ENCODE measurements at places on chromosomes 6 and 20.

DNA sequence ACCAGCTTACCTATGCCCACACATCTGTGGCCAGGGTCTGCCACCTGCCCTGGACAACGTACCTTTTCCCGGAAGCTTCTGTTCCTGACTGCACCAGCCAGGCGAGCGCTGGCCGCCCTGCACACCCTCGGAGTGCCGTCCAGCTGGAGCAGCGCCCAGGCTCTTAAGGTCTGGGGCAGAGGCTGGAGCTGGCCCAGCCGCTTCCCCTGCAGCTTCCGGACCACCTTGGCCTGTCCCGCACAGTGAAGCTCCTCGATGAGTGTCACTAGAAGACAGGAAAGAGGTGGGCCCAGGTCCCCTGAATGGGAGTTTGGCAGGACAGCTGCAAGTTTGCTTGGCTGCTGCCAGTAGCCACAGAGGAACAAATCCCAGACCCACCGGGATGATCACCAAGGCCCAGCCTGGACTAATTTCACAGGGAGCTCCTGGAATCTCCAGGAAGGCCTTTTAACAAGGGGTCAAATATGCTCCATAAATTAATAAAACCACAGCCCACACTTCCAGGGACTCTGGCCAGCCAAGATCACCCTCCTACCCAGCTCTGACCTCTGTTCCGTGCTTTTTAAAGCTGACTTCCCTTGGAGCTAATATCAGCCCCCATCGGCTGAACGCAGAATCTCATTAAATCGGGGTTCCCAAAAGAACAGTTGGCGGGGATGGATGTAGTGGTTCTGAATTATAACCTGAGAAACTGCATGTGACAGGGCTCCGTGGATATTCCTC is 82.3 kb downstream of the PTPN1 start:
- DNase-seq, result no peak

GRCh38 chr6:163123098-163123497 is 291.4 kb upstream of the QKI start:
- DNase-seq, result no peak

DNA sequence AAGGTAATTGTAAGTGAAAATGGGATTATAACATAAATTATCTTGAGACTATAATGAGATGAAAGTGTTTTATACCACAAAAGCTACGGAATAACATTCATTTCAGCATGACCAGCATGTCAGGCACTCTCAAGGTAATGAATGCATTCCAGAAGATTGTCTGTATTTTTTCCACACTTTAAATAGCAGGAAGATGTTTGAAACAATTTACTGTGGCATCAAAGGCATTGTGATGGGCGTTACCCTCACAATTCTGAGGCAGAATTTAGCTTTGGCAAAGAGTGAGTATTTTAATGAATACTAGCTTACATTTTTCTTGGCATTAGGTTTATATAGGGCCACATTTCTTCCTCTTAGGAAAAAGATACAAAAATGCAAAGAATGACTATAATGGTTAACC is 627.2 kb downstream of the BCKDHB start:
- no peak for DNase-seq

GRCh38 chr6:112877134-112878100 is 530.3 kb downstream of the RFPL4B start:
- peak; percentile 77 for DNase-seq

DNA sequence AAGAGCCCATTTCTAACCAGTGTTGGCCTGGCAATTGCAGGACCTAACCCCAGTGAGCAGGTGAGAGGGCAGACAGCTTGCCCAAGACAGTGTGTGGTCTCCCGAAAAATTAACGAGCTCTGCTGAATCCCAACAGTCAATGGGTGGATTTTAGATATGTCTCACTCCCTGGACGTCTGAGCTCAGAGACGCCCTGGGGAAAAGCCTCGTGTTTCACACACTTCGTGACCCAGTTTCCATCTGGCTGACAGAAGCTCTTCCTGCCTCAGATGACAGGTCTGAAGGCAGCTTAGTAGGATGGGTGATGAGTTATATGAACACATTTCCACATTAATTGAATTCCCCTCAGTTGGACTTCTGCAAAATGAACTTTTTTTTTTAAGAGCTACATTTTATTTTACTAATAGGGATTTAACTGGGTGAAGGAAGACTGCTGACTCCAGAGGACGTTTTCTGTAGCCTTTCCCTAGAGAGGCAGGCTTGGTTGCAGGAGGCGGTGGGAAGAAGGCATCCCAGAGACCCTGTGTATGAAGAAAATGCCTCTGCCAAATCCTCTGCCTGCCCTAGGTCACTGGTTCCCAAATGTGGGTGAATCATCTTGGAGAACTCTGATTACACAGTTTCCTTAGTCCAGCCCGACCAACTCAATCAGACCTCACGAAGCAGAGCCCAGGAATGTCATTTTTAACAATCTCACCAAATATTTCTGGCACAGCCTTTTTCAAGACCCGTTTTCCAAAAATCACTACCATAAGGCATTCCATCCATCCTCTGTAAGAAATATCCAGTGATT is 71.7 kb upstream of the LY86 start:
- no peak for DNase-seq

DNA sequence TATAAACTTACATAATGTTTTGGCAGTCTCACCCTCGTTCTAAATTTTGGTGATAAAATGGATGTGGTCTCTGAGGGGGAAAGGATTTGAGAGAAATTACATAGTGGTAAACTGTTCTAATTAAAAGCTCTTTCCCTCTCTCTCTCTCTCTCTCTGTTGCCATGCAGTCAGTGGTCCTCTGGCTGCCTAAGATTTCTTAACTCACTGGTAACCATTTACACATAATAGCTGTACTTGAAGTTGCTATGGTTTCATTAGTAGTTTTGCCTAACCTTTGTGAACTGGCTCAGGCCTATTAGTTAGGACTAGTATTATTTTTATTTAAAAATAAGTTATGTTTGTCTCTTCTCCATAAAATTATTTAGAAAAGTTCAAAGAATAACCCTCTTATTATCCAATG is 42.0 kb downstream of the MAPK14 start:
- no peak for DNase-seq

GRCh38 chr6:126949786-126950185 is 168.7 kb upstream of the RSPO3 start:
- no peak for DNase-seq

- peak; percentile 50 for DNase-seq
Measured at GRCh38 chr6:132405143-132405915, 4.1 kb upstream of the MOXD1 start.

GRCh38 chr6:10643201-10643651 is 51.2 kb downstream of the C6orf52 start:
- DNase-seq, result no peak

- no peak for DNase-seq
Measured at GRCh38 chr20:58388028-58388601, 914 bp upstream of the VAPB start.

- DNase-seq, result peak; percentile 64
Measured at GRCh38 chr6:147648916-147649315, 140.4 kb downstream of the SAMD5 start.

DNA sequence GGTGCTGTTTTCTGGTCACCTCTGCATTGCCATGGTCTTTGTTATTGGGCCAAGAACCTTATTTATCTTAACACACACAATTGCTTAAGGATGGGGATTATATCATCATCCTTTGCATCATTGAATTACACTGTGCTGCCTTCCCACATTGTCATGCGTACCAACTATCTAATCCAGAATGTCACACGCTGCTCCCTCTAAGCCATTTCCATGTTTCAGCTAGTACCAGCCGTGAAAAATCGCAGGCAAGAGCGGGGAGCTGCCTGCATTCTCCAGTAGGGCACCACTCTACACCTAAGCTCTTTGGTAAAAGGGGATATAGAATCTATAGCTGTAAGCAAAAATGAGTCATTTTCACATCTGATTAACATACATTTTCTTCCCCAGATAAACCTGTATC is 277.0 kb downstream of the PRL start:
- DNase-seq, result no peak

- DNase-seq, result no peak
Measured at GRCh38 chr20:4870906-4871305, 130.4 kb downstream of the SLC23A2 start.

DNA sequence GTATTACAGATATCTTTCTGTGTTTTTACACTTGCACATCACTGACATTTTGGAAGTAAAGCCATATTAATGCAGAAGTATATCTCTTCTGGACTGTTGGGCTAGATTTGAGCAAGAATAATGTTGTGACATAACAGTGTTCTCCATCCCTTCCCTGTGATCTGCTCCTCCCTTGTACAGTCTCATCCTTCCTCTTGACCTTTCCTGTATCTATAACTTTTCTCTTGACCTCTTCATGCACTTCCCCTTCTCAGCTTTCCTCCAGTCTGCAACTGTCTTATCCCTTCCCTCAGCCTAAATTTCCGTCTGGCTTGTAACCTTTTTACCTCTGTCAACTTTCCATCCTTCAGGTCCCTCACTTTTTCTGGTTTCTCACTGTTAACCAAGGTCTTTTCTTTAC is 29.8 kb downstream of the NCOA3 start:
- no peak for DNase-seq

DNA sequence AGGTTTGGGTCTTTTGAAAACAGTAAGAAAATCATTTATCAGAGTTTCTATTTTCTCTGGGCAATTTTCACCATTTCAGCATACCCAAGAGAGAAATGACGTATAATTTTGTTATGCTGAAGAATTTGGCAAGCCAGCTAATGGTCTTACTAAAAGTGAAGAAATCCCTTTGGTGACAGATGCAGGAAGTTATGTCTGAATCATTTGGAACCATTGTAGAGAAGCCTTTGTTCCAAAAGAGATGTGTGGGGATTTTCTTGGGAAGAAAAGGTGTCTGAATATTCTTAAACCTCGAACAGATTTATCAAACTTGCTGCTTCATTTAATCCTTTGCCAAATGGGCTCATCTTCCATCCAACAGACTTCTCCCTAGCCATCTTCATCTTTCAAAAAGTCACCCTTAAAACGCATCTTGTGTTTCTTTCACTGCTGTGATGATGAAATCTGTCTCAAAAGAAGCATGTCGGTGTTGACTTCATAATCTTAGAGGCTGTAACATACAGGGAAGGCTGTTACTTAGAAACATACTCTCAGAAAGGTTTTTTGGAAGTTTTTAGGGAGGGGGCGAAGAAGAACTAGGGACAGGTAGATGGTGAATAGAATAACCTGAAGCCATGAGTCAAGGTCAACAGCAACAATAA is 39.5 kb downstream of the CITED2 start:
- DNase-seq, result peak; percentile 71

DNA sequence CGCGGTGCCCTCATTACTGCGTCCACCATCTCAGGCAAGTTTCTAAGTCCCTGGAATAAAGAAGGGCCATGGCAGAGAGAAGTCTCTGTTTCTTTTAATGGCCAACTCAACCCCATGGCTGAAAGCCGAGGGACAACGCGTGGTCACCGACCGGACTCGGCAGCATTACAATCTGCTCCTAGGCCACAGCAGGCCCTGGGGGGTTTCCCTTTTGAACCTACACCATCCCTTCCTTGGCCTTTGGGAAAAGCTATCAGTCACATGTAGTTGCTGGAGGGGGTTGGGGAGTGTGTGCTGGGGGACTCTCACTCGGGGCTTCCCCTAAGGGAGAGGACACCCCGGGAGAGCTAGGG is 11.1 kb upstream of the FAM83C start:
- DNase-seq, result no peak

- no peak for DNase-seq
Measured at GRCh38 chr6:145816392-145816791, 1.8 kb upstream of the FBXO30 start.

DNA sequence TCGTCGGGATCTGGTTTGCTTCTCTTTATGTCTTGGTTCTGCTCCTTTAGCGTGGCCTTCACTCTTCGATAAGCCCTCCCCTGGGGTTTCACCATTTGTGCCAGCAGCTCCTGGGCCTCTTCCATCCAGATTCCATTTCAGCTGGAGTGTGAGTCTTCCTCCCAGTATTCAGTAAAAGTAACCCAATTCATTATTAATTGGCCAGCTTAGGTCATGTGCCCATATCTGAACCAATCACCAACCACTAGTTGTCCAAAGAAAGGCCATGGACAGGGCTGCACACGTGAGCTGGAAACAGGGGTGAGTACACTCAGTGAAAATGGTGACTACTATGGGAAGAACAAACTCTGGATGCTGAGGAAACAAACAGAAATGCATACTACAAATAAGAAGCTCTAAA is 2.8 kb upstream of the DOK5 start:
- no peak for DNase-seq

Measured in AG04450 (cell line).